ENCODE measurements at places on chromosomes 3 and 15.
A peak's percentile ranks its signal among the peaks of the same experiment; 100 is the strongest.

DNA sequence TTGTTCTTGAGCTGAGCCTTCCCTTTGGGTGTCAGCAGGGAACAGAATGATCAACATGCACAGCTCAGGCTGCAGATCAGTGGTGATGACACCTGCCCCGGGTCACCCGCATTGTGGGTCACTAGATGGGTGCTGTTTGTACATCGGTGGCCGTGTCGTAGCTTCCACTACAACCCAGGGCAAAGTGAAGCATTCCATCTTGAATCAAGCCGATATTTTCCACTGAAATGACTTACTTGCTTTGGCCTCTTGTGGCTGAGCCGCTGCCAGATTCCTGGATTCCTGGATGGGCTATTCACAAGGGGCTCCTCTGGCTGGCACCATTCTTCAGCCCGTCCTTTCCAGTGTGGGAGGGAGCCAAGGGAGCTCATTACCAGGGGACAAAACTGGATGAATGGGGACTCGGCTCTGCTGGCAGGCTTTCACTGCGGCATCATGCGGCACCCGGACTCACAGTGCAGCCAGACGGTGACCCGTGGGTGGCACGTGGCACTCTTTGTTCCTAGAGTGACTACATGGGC lies 65.6 kb downstream of the SLCO3A1 start:
- DNase-seq = no peak

DNA sequence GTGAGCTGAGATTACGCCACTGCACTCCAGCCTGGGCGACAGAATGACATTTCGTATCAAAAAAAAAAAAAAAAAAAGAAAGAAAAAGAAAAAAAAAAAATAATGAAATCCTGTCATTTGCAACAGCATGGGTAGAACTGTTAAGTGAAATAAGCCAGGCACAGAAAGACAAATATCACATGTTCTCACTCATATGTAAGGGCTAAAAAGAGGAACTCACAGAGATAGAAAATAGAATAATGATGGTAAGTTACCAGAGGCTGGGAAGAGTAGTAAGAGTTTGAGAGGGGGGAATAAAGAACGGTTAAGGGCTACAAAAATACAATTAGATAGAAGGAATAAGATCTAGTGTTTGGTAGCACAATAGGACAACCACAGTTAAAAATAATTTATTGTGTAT lies 19.7 kb downstream of the DENND6A start:
- no peak for DNase-seq

DNA sequence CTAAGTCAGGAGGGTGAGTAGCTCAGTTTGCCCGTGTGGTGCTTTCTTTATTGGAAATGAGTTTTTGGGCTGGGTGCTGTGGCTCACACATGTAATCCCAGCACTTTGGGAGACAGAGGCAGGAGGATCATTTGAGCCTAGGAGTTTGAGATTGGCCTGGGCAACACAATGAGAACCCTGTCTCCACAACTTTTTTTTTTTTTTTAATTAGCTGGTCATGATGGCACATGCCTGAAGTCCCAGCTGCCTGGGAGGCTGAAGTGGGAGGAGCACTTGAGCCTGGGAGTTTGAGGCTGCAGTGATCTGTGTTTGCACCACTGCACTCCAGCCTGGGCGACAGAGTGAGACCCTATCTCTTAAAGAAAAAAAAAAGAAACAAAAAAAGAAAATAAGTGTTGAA lies 174.9 kb downstream of the NSMCE3 start:
- no peak for DNase-seq

- DNase-seq = no peak
These were observed 20.4 kb downstream of the RARRES1 start for GRCh38 chr3:158711886-158712285.

GRCh38 chr15:58306591-58307312 lies 125.0 kb upstream of the LIPC start:
- no peak for DNase-seq

- no peak for DNase-seq
These were observed 28.5 kb downstream of the ST3GAL6 start for GRCh38 chr3:98791341-98792325.

DNA sequence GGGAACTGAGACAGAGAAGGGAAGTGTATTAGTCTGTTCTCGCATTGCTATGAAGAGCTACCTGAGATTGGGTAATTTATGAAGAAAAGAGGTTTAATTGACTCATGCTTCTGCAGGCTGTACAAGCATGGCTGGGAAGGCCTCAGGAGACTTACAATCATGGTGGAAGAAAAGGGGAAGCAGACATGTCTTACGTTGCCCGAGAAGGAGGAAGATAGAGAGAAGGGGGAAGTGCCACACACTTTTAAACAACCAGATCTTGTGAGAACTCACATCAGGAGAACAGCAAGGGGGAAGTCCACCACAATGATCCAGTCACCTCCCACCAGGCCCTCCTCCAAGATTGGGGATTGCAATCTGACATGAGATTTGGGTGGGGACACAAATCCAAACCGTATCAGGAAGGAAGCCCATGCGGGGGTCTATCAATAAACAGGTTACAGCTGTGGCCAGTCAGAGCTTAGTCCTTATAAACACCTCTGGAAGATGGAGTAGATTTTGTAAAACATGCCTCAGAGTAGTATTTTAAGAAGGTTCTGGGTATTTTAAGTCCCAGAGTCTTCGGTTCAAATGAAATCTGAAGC lies 153.9 kb downstream of the GHSR start:
- DNase-seq = no peak

DNA sequence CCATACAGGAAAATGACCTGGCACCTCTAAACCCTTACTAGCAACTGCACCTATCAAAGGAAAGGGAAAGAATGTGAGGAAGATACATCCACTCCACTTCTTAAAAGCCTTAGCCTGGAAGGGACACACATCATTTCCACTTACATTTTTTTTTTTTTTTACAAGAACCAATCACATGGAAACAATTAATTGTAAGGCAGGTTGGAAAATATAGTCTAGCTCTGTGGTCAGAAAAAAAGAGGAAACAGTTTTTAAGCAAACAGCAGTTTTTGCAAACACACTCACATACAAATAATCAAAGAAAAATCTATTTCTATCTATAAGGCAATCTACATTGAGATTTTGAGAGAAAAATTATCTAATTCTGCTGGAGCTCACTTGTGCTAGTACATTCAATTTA lies 98.9 kb upstream of the SPRED1 start:
- DNase-seq = no peak

DNA sequence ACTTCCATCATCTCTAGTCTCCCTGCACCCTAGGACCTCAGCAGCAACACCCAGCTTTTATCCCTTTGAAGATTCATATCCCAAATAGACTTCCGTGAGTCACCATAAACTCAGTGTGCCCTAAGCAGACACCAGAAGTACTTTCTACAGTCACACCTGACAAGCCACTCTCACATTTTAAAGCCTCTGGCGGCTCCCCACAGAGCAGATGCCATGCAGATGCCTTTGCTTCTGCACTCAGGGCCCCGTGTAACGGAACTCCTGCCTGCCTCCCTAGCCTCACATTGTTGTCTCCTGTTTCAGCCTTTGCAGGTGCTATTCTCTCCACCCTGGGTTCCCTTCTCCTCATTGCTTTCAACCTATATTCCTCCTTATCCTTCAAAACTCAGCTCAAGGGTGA lies 155.5 kb upstream of the SLC24A5 start:
- DNase-seq = no peak

GRCh38 chr15:67032608-67033007 lies 32.8 kb upstream of the SMAD3 start:
- DNase-seq = no peak

GRCh38 chr3:43120937-43121336 lies 15.1 kb upstream of the POMGNT2 start:
- DNase-seq = no peak

- DNase-seq = no peak
These were observed 352.0 kb upstream of the COL8A1 start for GRCh38 chr3:99286266-99286845.

DNA sequence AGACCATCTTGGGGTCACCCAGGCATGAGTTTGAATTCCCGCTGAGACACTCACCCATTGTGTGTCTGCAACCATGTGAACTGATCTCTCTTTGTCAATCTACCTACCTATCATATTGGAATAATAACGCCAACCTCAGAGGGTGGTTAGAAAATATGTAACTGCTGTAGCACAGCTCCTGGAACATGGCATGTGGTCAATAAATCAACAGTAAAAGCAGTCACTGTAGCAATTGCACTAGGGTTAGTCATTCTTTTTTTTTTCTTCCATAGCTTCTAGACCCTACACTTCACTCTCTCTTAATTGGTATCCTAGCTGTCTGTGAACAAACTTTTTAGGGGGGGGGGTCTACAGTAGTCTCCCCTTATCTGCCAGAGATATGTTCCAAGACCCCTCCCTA lies 64.2 kb upstream of the SLCO2A1 start:
- no peak for DNase-seq

GRCh38 chr3:188523291-188523690 lies 369.3 kb downstream of the LPP start:
- DNase-seq = no peak

- DNase-seq = peak; percentile 72
These were observed 13.2 kb downstream of the EPHB3 start for GRCh38 chr3:184574515-184575417.

GRCh38 chr3:49883998-49884397 lies 14.3 kb upstream of the CAMKV start:
- DNase-seq = no peak

GRCh38 chr15:33742306-33742705 lies 226.0 kb upstream of the CHRM5 start:
- no peak for DNase-seq

DNA sequence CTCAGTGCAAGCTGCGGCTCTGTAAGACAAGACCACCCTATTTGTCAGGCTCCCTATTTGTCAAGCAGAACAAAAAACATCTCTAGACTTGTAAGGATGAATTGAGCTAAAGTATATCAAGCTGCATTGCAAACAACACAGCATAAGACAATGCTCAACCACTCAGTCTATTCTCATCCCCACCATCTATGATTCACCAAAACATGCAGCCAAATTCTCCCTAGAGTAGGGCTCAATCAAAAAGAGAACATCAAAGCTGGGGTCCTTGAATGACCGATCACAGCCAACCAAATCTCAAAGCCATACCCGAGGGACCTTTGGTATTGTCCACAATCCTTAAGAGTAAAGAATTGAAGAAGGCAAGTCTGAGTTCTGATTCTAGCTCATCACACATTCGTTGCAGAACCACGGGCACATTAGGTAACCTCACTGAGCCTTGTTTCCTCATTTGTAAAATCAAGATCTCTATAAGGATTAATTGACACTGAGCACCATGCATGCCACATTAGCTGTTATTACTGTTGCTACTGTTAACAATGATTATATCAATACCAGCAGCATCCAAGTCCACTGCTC lies 31.2 kb downstream of the RFTN1 start:
- no peak for DNase-seq

DNA sequence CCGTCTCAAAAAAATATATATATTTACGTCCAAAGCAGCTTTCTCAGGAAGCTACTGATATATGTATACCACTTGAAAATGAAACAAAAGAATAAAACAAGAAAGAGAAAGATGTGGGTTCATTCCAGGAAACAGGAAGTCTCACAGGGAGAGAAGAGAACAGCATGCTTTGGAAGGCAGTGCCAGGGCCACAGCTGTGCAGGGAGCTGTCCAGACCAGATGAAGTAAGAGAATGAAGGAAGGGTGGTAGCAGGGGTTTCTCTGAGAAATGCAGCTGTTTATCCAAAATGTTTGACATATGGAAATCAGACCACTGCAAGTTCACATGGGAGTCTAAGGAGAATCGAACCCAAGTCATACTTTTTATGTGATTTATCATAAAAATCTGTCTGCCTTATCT lies 8.9 kb upstream of the GPR27 start:
- no peak for DNase-seq

DNA sequence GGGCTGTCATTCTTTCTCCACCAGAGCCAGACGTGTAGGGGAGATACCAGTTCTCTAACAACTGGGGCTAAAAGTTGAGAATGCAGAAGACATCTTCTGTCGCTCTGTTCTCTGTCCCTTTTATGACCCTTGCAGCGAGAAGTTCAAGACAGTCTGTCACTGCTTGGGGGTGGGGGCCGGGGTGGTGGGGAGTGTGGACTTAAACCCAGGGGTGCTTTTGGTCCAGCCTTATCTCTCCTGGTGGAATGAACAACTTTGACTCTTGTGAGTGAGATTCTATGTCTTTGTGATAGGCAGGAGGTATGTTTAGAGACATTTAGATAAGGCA lies 767 bp upstream of the APOD start:
- DNase-seq = no peak

DNA sequence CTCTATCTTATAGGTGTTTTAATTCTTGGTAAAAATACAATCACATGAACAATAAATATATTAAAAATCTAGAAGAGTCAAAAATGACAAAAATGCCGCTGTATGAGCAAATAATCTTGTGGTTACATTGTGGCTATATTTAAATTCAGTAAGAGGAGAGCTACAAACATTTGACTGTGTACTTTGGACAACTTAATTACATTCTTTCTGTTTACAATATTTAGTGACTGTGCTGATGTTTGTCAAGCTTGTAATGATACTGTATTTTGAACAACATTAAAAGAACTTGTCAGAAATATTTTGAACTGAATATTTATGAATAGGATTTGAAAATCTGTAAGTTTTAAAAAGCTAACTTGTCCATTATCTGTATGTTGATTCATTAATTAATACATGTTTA lies 598.3 kb downstream of the SI start:
- DNase-seq = no peak

GRCh38 chr15:28033443-28033842 lies 65.7 kb downstream of the OCA2 start:
- no peak for DNase-seq

DNA sequence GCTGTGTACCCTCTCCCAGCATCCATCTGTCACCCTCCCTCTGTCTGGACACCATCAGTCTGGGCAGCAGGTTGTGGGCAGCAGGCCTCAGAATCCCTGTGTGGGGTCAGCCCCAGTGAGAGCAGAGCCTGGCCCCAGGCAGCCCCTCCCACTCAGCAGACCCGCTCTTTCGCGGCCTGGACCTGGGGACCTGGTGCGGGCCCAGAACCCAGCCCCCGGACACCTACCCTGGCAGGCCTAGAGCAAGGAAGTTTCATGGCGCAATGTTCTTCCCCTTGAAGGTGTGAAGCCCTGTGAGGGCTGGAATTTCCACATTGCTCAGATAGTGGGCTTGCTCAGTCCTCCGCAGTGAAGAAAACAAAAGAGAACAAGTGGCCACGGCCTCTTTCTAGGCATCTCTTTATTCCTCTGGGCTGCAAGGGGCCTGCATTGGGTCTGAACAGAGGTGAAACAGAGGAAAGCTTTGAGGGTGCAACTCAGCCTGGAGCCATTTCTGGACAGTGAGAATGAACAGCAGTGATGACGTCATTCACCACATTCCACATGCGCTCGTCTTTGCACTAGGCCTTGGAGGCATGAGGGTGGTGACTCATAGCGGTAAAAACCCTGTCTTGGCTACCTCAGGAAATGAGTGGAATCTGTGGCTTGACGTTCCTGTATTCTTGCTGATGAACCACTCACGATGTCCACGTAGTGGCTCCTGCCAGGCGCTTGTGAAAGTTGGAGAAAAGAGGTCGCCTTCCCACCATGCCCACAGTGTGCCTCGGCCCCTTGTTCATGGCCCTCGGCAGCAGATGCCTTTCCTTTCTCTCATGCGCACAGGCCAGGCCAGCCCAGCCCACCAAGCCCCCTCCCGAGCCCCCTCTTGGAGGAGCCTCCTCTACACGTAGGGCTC lies 66.1 kb downstream of the SLC30A4 start:
- no peak for DNase-seq

- peak; percentile 63 for DNase-seq
These were observed 2.5 kb upstream of the MST1R start for GRCh38 chr3:49906073-49906743.

GRCh38 chr3:128801779-128802380 lies 75.9 kb downstream of the RAB7A start:
- DNase-seq = no peak
